ENCODE measurements at places on chromosomes 12 and 14.

- DNase-seq: no peak
Observed at GRCh38 chr12:20097626-20098025, 270.7 kb upstream of the PDE3A start.

DNA sequence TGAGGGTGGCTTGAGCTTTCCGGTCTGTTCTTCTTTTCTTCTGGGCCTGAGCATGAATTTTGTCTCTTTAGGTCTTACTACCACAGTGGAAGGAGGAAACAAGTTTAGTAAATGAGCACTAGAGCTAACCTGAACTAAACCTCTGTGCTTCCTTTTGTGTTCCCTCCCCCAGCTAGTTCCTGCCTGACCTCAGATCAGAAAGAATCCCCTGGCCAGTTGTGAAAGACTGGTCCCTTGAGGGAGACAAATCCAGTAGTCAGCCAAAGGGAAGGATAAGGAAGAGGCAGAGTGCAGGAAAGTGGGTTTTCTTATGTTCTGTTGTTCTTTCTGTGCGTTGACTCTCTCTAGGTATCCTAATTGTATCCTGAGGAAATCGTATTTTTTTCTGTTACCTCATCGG is 17.5 kb downstream of the ZNF664 start:
- no peak for DNase-seq

- DNase-seq: peak; percentile 82
Observed at GRCh38 chr14:106605548-106606448, 1079.4 kb downstream of the TMEM121 start.

GRCh38 chr12:46370792-46371717 is 1.5 kb downstream of the SLC38A2 start:
- DNase-seq: peak; percentile 94

- DNase-seq: no peak
Observed at GRCh38 chr12:92977326-92977725, 48.2 kb upstream of the EEA1 start.

All from activated CD4-positive, alpha-beta memory T cell treated with anti-CD3 and anti-CD28 coated beads, Interleukin-2, amount 10 ng/mL, durations not matched to agents 7 days and 5 days (primary cell).